Activated naive CD4-positive, alpha-beta T cell treated with anti-CD3 and anti-CD28 coated beads for 36 hours (primary cell): ENCODE measurements at places on chromosomes 13 and 19. TPM values are rescaled to one million over a fixed set of nuclear protein-coding genes. Genes with fewer than 3 reads are reported as not detected.
A peak's percentile ranks its signal among the peaks of the same experiment; 100 is the strongest.

Gene FCER2
- 0.86 TPM for total RNA-seq

DNA sequence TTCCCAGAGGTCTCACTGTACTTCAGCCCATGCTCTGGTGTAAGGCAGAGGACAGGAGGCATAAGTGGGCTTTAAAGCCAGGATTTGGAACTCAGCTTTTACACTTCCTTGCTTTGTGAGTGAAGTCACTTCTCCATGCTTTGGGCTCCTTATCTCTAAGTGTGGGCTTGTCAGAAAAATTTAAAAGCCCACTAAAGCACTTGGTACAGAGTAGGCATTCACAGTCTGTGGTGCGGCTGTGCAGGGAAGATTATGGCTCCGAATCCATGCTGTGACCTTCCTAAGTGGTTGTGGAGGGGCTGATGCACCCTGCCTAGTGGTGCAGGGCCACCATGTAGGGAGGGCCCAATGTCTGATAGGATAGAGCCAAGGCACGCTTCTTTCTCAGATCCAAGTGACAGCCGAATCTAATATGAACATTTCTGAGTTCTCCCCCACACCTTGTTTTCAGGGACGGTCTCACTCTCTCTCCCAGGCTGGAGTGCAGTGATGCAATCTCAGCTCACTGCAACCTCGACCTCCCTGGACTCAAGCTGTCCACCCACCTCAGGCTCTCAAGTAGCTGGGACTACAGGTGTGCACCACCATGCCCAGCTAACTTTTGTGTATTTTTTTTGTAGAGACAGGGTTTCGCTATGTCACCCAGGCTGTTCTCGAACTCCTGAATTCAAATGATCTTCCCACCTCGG, 6.9 kb downstream of the TIMM29 start:
- no peaks in the 10 kb centered on the region for H3K27me3 ChIP-seq
- H3K36me3 ChIP-seq: peaks cover 4% of the 10 kb centered on the region
- no peak for DNase-seq
- peaks cover 9% of the 10 kb centered on the region for H3K4me1 ChIP-seq
- H3K4me3 ChIP-seq: no peak overlapping the region
- H3K27ac ChIP-seq: no peak overlapping the region

DNA sequence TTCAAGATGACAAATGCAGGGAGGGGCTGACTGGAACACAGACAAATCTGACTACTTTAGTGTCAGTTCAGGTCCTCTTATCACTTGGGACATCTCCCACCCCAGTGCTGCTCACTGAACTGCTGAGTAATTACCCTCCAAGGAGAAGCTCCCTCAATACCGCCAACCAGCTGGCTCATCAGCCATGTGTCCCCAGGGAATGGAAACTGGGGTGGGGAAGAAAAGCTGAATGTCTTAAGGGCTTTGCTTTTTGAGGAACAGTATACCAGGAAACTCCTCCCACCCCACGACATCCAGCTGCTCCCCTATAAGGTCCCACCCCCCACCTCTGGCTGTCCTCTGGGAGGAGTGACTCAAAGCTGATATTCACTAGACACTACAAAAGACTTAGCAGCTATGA, 2.0 kb downstream of the ZNF823 start:
- peak; percentile 9 for DNase-seq
- peak overlapping the region; percentile 52 for H3K4me3 ChIP-seq
- H3K4me1 ChIP-seq: peaks cover 18% of the 10 kb centered on the region
- no peak overlapping the region for H3K27ac ChIP-seq
- no peaks in the 10 kb centered on the region for H3K27me3 ChIP-seq
- peaks cover 7% of the 10 kb centered on the region for H3K36me3 ChIP-seq

DNA sequence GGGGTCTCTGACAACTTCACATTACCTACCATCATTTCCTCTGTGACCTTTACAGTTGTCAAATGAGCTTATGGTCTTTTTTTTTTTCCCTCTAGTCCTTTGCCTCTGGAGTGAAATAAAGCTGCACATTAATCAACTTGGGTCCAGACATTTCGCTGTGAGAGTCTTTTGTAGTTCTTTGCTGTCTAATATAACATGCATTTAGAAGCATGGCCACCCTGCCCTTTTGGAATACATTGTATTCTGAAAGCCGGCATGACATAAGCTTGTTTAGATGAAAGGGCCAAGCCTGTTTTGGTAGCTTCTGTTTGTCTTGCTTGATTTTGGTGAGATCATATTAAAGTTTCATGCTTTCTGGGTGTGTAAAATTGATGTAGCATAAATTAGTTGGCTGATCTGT, 509.8 kb downstream of the DIAPH3 start:
- no peaks in the 10 kb centered on the region for H3K36me3 ChIP-seq
- H3K27me3 ChIP-seq: no peaks in the 10 kb centered on the region
- no peaks in the 10 kb centered on the region for H3K4me1 ChIP-seq
- no peak overlapping the region for H3K27ac ChIP-seq
- DNase-seq: no peak

DNA sequence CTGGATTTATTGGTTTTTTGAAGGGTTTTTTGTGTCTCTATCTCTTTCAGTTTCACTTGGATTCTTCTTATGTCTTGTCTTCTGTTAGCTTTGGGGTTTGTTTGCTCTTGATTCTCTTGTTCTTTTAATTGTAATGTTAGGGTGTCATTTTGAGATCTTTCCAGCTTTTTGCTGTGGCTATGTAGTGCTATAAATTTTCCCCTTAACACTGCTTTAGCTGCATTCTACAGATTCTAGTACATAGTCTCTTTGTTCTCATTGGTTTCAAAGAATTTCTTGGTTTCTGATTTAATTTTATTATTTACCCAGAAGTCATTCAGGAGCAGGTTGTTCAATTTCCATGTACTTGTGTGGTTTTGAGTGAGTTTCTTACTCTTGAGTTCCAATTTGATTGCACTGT, 24.6 kb downstream of the ZNF430 start:
- peaks cover 9% of the 10 kb centered on the region for H3K4me1 ChIP-seq
- peaks cover 77% of the 10 kb centered on the region for H3K36me3 ChIP-seq
- DNase-seq: no peak
- no peak overlapping the region for H3K4me3 ChIP-seq
- no peak overlapping the region for H3K27ac ChIP-seq
- no peaks in the 10 kb centered on the region for H3K27me3 ChIP-seq
